Gastrocnemius medialis (tissue), 4 donors: ENCODE measurements at places on chromosomes 16 and 17.

DNA sequence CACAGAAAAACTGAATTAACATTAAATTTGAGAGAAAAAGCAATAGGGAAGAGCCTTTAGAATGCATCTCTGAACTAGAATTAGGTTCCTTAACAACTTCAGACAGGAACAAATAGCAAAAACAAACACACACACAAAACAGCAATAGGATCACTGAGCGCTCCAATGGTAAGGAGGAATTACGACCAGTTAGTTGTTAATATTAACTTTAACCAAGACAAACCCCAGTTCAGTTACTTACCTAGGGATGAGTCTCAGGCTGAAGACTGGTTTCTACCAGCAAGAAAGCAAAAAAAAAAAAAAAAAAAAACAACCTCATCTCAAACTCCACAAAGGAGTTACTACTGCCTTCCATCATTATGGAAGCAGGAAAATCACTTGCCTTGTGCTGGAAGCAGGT is 14.6 kb downstream of the DHRS7B start:
- H3K4me3 ChIP-seq = no peak overlapping the region
- H3K4me1 ChIP-seq = peaks cover 24% of the 10 kb centered on the region
- no peaks in the 10 kb centered on the region for H3K27me3 ChIP-seq
- peak overlapping the region; percentile 57 for H3K27ac ChIP-seq
- no peaks in the 10 kb centered on the region for H3K36me3 ChIP-seq

DNA sequence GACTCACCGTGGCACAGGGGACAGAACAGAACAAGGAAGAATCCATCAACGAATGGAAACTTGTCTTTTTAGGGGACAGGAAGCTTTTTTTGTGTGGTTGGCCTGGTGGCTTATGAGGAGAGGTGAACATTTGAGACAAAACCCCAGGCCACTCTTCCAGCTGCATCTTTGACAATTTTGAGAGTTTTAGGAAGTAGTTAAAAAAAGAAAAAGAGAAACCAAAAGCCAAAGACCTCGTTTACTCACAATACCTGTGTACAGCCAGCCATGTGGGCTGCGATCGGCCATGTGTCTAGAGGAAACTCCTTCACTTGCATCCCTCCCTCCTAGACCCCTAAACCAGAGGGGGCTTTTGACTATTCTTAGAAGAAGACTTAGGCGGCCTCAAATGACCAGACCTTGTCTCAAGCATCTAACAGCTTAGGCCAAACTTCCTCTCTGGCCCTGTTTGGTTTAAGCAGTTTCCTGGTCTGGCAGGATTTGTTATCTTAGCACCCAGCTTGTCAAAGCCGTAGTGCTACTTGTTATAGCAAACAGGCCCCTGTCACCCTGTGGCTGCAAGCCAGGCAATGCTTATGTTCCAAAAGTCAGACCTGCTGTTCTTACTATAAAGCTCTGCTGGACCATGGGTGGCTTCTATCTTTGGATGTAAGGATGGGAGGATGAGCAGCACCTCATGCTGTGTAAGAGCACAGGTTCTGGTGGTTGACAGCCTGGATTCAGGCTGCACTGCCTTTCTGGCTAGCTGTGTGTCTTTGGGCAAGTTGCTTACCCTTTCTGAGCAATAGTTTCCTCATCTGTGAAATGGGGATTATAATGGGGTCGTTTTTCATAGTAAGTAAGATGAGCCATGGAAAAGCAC is 17.7 kb downstream of the KSR1 start:
- no peaks in the 10 kb centered on the region for H3K36me3 ChIP-seq
- no peaks in the 10 kb centered on the region for H3K27me3 ChIP-seq
- DNase-seq = no peak
- no peak overlapping the region for H3K4me3 ChIP-seq

- H3K27ac ChIP-seq = peak overlapping the region; percentile 75
- H3K36me3 ChIP-seq = no peaks in the 10 kb centered on the region
- DNase-seq = no peak
- no peaks in the 10 kb centered on the region for H3K27me3 ChIP-seq
- H3K4me3 ChIP-seq = no peak overlapping the region
Observed at GRCh38 chr17:42133461-42134041, 10.9 kb downstream of the HSPB9 start.

DNA sequence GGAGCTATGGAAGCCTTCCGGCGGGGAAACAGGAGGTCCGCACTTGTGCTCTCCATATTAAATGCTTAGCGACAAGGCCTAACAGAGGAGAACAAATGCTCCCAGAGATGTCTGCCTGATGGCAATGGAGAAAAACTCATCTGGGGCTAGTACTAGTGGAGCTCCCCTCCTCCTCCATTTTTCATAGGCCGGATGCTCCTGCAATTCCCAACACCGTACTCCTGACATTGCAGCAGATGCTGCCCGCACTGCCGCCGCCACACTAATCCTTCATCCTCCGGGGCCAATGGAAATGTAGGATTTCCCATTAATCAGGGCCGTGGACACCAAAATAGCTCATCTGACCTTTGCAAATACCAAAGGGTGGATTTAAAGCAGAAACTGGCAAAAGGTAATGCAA is 27.5 kb downstream of the TOM1L2 start:
- no peak for DNase-seq
- no peaks in the 10 kb centered on the region for H3K27me3 ChIP-seq
- H3K27ac ChIP-seq = no peak overlapping the region
- H3K4me3 ChIP-seq = no peak overlapping the region
- H3K4me1 ChIP-seq = peaks cover 75% of the 10 kb centered on the region

DNA sequence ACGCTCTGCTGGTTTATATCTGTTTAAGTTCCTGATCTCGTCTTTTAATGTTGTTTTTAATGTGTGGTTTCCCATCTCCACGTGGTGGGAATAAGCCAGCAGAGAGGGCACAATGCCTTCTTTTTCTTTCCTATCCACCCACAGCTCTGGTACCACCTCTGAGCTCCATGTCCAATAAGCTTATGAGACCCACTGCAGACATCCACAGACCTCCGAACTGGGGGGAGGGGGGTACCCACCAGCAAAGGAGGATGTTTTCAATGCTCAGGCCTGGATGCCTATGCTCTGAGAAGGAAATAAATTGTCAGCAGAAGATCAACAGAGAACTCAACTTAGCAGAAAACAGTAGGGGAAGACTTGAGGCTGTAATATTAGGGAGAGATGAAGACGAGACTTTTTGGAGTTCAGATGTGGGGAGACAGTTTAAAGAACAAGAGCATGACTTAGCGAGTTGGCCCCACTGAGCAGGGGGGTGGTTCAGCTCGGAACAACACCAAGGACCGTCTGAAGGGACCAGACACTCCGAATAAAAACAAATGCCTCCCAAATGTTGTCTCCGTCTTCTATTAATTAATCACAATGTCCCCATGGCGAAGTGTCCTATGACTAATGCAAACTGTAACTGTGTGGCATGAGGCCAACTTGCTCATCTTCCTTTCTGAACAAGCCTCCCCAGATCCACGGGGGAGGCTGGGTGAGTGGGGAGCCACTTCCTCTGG is 62.7 kb downstream of the GAS7 start:
- DNase-seq = peak; percentile 46
- H3K27me3 ChIP-seq = no peaks in the 10 kb centered on the region
- H3K27ac ChIP-seq = peak overlapping the region; percentile 10
- H3K4me3 ChIP-seq = no peak overlapping the region
- H3K36me3 ChIP-seq = no peaks in the 10 kb centered on the region

- no peaks in the 10 kb centered on the region for H3K27me3 ChIP-seq
- no peak overlapping the region for H3K27ac ChIP-seq
- no peak overlapping the region for H3K4me3 ChIP-seq
- H3K36me3 ChIP-seq = no peaks in the 10 kb centered on the region
- H3K4me1 ChIP-seq = peaks cover 5% of the 10 kb centered on the region
Observed at GRCh38 chr17:41799366-41799765, 12.4 kb downstream of the P3H4 start.

DNA sequence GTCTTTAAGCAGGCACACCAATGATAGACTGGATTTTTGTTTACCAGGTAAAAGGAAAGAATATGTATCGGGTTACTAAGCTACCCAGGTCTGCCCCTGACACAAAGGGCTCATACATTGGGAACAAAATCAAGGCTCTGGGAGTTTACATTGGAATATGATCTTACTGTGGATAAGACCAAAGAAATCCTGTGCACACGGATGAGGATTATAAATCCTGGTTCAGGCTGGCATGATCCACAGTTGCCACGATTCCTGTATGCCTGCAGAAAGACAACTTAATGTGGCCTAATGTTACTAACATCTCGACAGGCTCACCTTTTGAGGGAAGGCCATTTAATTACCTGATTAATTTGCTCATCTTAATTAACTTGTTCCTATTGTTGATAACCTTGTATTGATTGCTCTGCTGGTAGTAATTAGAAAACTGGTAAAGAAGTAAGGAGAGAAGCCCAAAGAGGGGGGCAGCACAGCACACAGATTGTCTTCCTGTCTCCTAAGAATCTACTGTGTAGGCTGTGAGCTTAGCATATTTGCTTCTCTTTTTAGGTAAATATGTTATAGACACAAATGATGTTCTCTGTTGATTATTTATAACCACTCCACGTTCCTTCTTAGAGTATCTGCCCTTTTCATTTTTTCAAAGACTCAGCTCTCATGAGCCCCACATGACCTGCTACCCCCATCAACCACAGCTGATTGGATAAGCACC is 51.0 kb upstream of the TOX3 start:
- H3K4me1 ChIP-seq = no peaks in the 10 kb centered on the region
- DNase-seq = no peak
- no peak overlapping the region for H3K27ac ChIP-seq

GRCh38 chr16:28182183-28182582 is 29.6 kb downstream of the XPO6 start:
- H3K27ac ChIP-seq = no peak overlapping the region
- peaks cover 17% of the 10 kb centered on the region for H3K4me1 ChIP-seq
- no peaks in the 10 kb centered on the region for H3K36me3 ChIP-seq

DNA sequence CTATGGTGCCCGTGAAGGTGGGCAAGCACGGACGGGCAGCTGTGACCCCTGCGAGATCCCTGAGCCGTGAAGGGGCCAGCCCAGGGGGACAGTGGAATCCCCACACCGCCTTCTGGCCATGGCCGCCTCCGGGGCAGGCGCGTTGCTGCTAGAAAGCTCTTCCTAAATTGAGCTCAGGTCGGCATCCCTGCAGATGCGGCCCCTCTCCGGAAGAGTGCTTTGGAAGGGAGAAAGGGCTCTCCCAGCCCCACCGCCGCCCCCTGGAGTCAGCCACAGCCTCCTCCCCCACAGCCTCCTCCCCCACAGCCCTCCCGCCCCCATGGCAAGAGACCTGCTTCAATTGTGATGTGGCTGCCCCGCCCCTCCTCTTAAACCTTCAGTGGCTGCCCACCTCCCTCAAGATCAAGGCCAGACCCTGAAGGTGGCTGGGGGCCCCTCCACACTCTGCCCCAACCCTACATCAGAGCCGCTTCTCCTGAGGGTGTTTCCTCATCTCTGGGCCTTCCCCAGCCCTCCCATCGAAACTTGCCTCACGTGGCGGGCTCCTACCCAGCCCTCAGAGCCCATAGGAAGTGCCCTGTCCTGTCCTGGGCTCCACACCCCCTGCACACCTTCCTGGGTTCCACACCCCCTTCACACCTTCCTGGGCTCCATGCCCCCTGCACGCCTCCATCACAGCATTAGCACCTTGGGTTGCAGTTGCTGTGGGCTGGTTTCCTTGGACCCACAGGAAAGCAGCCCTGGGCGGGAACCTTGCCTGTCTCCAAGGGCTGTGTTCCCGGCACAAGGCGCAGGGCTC is 5.5 kb upstream of the CBFA2T3 start:
- H3K27ac ChIP-seq = no peak overlapping the region
- DNase-seq = no peak
- no peaks in the 10 kb centered on the region for H3K4me1 ChIP-seq
- no peaks in the 10 kb centered on the region for H3K36me3 ChIP-seq

DNA sequence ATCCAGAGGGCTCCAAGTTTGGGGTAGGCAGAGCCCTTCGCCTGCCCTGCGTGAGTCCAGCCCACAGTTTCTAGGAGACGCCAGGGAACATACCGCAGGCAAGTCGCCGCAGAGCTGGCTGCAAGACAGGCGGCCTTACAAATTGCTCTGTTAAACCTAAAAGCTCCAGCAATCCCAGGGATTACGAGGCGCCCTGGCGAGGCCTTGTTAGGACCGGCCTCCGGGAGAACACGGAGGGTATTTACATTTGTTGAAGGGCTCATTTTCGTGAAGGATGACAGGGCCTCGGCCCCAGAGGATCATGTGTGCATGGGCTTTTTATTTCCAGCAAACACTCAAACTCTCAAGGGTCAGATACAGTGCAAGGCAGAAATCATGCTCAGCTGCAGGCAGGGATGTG is 77.6 kb upstream of the FOXF1 start:
- no peaks in the 10 kb centered on the region for H3K4me1 ChIP-seq
- H3K4me3 ChIP-seq = no peak overlapping the region
- no peak overlapping the region for H3K27ac ChIP-seq

GRCh38 chr17:27332485-27333409 is 38.8 kb downstream of the WSB1 start:
- H3K27ac ChIP-seq = peak overlapping the region; percentile 95
- H3K36me3 ChIP-seq = no peaks in the 10 kb centered on the region
- peak overlapping the region; percentile 48 for H3K4me3 ChIP-seq
- DNase-seq = peak; percentile 99
- peaks cover 16% of the 10 kb centered on the region for H3K4me1 ChIP-seq
